Left cardiac atrium (tissue), 4 donors: ENCODE measurements at places on chromosomes 7 and 10. TPM values are rescaled to one million over a fixed set of nuclear protein-coding genes. Genes with fewer than 3 reads are reported as not detected.

SAP25 gene
- 1.5 TPM for total RNA-seq

FOXI2 gene
- total RNA-seq, result 0.29 TPM

LRRN3 gene
- total RNA-seq, result 49.9 TPM

UPP1 gene
- 19.9 TPM for total RNA-seq

CACNA2D1 gene
- 29.5 TPM for total RNA-seq

CPEB3 gene
- total RNA-seq, result 7.4 TPM

TMEM139 gene
- total RNA-seq, result 4.1 TPM

KCNH2 gene
- 82.1 TPM for total RNA-seq

LRRC4 gene
- total RNA-seq, result 8.3 TPM

ERVW-1 gene
- total RNA-seq, result not detected

- no peak for DNase-seq
Observed at GRCh38 chr10:76453332-76453731, 1021.9 kb downstream of the LRMDA start.

- DNase-seq, result no peak
Observed at GRCh38 chr10:106043863-106044262, 1120.6 kb downstream of the SORCS1 start.

- no peak for DNase-seq
Observed at GRCh38 chr7:98295467-98296192, 14.1 kb downstream of the BRI3 start.

DNA sequence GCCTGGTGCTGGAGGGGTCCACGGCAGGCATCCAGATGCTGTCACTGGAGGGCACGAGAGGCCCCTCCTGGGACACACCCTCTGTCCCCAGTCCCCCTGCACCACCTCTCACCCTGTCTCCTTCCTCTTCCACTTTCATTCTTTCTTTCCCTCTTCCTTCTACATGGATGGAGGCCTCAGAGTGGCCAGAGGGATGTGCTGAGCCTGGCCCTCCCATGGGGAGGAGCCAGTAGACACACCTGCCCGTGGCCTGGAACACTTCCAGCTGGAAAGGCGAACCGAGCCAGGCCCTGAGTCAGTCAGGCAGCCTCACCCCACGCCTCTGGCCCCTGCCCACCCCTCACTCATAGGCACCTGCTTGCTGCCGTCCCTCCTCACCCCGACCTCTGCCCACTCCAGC is 55.9 kb upstream of the MXI1 start:
- no peak for DNase-seq

DNA sequence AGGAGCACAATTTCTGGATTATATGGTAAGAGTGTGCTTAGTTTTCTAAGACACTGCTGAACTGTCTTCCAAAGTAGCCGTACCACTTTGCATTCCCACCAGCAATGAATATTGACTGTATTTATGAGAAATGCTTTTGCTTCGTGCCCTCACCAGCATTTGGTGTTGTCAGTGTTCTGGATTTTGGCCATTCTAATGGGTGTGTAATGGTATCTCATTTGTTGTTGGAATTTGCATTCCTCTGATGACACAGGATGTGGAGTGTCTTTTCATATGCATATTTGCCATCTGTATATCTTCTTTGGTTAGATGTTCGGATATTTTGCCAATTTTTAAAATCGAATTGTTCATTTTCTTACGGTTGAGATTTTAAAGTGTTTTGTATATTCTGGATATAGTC is 558.5 kb upstream of the FZD8 start:
- DNase-seq, result no peak

GRCh38 chr7:1318051-1318450 is 85.4 kb downstream of the UNCX start:
- DNase-seq, result no peak

DNA sequence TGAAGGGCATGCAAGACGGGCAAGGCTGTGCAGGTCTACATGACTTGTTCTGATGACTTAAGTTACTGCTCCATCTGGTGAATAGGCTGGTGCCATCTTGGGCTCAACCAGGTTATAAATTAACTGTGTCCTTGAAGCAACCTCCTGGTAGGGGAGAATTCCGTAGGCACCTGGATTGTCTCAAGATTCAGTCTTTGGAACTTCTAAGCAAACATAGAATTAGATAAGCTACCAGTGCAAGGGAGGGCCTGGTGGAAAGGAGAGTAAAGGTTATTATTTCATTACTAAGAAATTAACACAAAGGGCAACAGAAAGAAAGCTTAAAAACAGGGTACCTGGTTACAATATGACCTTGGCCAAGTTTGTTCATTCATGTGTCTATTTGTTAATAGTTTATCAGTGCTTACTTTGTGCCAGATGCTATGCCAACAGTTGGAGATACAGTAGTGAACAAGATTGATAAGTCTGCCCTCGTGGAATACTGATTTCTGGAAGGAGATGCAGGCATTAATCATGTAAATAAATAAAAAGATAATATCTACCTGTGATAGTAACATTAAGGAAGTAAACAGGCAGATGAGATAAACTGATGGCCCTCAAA is 107.0 kb upstream of the PALS2 start:
- DNase-seq, result no peak

DNA sequence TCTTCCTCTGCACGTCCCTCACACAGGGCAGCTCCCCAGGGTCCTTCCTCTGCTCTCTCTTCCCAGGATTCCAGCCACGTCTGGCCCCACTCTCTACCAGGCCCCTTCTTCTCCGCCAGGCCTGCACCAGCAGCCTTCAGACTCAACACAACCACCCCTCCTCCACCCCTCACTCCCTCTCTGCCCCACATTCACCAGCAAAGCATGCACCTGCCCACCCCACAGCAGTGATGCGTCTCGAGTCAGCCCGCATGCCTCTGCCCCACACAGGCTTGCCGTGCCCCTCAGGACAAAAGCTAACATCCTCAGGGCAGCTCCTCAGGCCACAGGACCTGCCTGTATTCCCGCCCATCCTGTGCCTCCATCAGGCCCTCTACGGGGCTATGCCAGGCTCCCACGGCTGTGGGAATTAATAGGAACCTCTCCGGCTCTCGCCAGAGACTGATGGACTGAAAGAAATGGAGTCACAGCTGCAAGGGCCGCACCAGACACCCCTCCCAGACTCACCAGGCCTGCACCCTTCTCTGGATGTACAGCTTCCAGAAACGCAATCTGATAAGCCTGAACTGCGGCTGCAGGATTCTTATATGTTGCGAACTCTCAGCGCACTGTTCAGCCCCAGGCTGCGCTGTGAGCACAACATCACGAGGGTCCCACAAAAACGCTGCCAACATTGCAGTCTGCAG is 100.1 kb downstream of the CYTH3 start:
- no peak for DNase-seq

DNA sequence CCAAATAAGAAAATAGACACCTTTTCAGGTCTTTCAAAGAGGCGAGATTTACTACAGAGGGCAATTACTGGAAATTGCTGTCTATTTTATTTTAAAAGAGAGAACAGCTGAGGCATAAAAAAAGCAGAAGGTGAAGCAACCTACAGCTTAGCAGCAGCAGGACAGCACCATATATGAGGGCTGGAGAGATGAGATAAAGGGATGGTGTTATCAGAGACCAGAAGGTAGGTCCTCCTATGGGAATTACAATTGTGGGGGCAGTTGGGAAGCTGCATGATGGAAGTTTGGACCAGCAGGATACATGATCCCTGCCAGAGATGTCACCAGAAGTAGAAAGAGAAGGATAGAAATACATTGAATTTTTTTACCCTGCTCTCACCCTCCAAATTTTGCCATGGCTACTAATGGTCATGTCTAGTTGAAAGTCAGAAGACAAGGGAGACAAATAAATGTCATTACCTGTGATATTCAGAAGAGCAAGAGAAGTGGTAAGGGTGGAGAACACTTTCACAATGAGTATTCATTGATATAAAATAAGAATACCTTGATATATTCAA is 77.2 kb upstream of the CALCR start:
- no peak for DNase-seq

GRCh38 chr10:5453749-5454489 is 41.6 kb downstream of the NET1 start:
- DNase-seq, result no peak

DNA sequence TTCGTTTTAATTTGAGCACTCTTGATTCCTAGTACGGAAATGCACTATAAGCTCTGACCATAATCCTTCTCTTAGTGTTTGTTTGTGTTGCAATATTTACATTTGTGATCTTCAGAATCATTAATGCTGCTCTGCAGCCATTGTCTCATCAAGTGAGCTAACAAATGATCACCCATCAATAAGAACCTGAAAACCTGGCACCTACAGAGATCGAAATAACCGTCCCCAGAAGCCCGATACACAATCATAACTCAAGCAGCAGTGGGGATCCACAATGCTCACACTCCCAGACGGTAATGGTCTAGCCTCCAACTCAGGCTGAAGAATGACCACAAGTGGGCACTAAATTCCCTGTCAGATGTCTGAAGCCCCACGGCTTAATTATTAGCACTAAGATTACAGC is 156.0 kb upstream of the NFE2L3 start:
- DNase-seq, result no peak

DNA sequence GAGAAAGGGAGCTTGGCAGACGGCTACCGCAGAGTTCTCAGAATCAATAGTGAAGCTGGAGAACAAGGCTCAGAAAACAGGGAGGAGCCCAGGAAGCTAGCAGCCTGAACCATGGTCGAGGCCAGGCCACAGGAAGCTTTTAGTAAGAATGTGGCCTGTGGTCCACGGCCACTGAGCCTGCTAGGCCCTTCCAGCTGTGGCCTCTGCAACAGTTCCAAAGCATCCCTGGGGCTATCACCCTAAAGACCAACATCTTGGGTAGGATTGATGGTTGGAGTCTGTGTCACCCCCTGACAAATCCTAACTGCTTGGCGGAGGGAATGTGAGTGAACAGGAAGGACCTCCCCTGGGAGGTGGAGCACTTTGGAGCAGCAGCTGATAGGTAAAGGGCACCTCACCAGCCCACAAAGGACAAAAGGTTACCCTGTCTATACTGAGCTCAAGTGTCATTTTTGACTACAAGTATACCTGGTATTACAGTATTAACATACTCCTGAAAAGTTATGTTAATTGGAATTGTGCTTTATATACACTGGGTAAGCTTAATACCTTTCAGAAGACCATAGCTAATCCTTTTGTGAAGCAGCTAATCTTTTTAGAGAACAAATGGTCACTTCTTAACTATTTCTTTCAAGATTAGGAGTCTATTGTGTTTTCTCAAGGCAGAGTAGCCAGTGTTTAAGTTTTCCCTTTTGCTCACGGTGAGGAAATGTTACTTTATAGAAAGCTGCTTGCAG is 18.7 kb downstream of the PTPRE start:
- no peak for DNase-seq

- DNase-seq, result no peak
Observed at GRCh38 chr7:30699706-30700495, 17.6 kb upstream of the CRHR2 start.

DNA sequence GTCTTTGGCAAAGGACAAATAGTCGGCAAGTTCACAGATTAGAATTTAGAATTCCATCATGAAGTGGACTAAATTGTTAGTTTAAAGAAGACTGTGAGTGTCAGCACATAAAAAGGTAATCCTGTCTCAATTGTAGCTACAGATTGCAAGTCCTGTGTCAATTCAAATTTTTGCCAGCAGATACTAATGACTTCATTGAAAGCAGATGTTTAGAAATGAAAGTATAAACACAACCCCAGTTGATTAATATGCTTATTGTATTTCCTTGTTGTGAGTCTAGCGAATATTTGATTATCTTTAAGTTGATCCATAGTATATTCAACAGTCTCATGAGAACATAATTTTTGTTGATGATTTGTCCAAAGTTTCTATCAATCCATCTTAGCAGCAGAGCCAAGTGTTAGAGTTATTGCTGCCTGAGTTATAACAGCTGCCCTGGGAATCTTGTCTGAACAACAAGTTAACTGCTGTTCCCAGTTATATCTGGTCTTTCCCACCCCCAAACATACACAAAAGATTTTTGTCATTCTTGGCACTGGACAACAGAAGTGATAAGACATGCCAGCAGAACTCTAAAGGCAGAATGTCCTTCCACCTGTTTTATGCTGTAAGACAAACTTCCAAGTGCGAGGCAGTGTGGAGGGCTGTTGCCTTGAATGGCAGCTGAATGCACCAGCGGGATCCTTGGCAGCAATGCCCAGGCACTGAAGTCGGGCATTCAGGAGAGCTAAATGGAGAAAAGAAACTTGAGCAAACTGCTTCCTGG is 21.3 kb upstream of the HERPUD2 start:
- DNase-seq, result peak; percentile 34

GRCh38 chr7:10643545-10643944 is 330.1 kb upstream of the PHF14 start:
- DNase-seq, result no peak

GRCh38 chr7:127706766-127707165 is 54.8 kb downstream of the SND1 start:
- no peak for DNase-seq

GRCh38 chr7:130894909-130895750 is 161.1 kb upstream of the KLF14 start:
- no peak for DNase-seq

DNA sequence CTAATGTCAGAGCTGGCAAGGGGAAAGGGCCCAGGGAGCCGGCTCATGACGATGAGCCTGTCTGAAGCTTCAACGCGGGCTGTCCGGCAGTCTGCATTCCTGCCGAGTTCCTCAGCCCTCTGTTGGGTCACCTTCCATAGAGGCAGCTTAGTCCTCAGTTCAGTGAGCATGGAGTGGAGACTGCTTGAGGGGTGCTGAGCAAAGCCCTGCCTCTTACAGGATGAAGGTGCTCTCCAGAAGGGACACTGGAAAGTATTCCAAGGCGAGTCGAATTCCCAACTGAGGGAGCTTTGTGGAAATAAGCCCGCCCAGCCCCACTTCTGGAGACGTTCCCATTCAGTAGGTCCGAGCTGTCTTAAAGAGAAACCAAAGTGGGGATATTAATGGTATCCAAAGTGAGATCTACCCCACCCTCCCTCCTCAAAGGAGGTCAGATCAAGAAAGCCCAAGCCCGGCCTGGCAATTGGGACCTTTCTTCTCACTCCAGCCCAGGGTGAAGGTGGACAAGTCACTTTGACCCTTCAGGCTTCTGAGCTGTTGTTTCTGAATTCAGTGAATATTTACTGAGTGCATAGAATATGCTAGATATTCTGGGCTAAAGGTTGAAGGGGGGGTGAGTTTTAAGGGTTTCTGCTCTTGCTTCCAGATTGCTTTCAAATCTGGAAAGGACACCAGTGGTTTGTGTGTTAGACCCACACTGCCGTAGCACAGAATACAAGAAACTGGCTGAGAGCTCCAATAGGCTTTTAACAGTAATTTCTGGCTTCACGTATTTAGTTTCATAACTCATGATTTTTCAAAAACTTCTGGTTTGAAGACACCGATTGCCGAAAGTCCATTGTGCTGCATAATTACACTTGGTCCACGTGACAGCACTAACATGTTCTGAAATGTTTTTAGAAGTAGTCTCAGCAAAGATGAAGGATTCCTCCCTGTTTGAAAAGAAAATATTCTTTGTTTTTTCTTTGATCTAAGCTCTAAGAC is 3.5 kb downstream of the EGFR start:
- DNase-seq, result no peak
